ENCODE measurements at places on chromosomes 3 and 15.

DNA sequence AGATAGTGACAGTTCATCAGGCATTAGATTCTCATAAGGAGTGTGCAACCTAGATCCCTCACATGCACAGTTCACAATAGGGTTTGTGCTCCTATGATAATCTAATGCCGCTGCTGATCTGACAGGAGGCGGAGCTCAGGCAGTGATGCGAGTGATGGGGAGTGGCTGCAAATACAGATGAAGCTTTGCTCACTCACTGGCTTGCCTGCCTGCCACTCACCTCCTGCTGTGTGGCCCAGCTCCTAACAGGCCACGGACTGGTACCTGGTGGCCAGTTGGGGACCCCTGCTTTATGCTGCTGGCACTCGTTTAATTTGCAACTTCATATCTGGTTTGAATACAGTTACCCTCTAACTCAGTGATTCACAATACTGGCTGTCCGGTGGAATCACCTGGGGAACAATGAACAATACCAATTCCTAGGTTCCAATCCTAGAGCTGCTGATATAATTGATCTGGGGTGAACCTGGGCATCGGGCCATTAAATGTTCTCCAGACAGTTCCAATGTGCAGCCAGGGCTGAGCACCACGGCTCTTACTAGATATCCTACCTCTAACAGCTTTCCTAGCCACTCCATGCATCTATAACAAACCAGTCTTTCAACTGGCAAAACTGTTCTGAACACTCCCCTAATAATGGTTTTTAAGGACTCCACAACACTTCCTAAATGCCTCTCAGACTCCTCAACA is 131.4 kb downstream of the ATP1B3 start:
- no peak for DNase-seq

DNA sequence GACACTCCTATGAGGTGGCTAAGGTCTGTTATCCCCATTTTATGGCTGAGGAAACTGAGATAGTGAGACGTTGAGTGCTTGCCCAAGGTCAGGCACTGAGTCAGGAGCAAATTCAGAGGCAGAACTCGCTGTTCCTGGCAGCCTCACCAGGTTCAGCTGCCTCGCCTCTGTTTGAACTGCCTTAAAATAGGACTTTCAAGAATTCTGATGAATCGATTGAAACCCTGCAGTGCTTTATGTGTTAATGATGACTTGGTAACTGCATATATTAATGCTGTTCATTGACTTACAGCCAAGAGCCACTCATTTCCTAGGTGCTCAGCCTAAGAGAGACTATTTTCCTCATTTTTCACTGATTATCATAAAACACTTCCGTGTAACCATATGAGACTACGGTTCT is 79.5 kb upstream of the BHLHE40 start:
- no peak for DNase-seq

- DNase-seq: no peak
Observed at GRCh38 chr3:4681301-4681700, 188.2 kb downstream of the ITPR1 start.

GRCh38 chr3:184345317-184346144 is 8.1 kb downstream of the FAM131A start:
- no peak for DNase-seq

GRCh38 chr3:105414841-105415240 is 48.1 kb downstream of the ALCAM start:
- no peak for DNase-seq

All from CD4-positive, alpha-beta T cell treated with Interleukin-15 for 1 hour (primary cell).